Smooth muscle cell of the brain vasculature (primary cell): ENCODE measurements at places on chromosomes 4 and X.

DNA sequence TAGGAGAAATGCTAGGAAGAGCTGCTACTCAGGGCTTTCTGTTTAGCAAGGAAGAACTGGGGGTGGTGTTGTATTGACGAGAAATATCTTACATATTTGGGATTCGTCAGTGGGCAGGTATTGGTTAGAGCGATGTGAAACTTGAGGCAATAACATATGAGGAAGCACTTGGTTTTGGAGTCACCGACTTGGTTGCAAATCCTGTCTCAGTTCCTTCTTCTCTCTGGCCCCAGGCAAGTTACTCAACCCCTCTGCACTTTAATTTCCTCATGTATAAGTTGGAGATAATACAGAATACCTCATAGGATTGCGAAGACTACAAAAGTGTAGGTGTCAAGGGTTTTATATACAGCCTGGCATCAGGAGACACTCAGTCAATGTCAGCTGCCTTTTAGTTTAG lies 34.1 kb downstream of the GPAT3 start:
- no peak for DNase-seq

- DNase-seq: no peak
These were observed 118.7 kb downstream of the FAT4 start for GRCh38 chr4:125433453-125433852.

GRCh38 chrX:38276089-38276488 lies 51.2 kb downstream of the RPGR start:
- DNase-seq: no peak

DNA sequence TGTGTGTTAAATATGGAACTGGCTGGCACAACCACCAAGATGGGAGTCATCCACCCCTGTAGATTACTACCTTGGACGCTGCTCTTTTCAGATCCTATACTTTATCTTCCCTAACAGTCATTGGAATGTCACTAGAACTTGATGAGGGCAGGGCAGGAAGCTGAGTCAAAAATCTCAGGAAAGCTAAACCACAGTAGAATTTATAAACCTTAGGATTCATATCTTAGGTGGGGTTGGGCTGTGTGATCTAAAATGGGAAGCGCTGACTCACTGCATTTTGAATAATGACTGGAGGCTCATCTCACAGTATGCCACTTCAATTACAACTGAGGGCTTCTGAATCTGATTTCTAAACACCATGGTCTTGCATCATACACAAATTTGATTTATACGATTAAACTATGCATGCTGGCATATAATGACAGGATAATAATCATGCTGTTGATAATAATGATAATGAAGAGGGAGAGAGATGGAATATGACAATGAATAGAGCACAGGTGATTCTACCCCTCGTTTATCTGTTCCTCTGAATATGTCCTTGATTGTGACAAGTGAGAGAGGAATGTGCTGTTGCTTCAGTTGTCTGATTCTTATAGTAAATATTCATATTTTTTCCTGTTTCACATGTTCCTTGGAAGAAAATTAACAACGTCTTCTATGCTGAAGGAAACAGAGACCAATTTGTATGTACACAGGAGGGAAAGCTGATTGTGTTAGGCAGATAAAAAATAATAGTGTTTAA lies 270.3 kb upstream of the HS3ST1 start:
- no peak for DNase-seq

DNA sequence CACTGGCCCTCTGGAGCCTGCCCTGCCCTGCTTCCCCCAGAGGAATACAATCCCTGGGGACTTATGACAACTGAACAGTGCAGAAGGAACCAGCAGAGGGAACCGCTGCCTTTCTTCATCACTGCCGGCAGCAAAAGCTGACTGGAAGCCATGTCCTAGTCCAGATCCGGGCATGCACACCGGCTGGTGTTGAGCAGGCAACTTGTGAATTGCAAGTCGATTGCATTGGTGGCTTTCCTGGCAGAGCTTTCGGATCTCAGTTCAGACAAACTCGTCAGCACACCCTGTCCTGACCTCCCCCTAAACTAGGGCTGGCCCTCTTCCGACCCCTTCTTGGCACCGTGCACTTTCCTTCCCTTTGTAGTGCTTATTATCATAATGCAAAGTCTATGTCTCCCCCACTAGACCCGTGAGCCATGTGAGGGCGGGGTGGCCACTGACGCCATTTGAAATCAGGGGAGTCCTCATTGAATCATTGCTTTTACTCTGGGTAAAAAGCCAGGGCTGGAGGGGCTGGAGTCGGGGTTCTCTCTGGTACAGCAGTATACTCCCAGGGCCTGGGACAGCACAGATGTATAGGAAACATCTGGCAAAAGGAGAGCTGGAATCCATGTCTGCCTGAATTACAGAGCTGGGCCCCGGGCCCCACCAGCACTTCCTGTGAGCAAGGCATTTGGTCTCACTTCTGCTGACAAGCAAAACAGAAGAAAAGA lies 1.8 kb downstream of the ARHGAP4 start:
- DNase-seq: no peak

- DNase-seq: no peak
These were observed 81.2 kb downstream of the SHISA3 start for GRCh38 chr4:42478509-42478908.

- DNase-seq: no peak
These were observed 22.3 kb downstream of the GRIA2 start for GRCh38 chr4:157242871-157243270.

DNA sequence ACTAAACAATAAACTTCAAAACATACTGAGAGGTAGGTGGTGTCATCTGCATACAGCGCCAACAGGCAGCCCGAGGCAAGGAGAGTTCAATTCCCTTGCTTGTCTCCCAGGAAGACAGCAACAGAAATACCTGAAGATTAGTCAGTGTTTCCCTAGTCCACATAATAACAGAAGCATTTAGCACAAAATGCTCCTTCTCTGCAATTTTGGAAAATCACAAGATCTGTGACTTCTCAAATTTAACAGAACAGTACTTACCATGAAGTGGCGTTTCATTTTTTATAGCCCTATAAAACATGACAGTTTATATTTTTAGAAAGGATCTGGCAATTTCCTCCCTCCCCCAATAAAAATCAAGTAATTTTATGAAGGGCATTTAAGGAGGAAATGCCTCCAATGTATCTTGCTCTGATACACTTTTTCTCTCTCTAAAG lies 67.1 kb upstream of the MYOZ2 start:
- no peak for DNase-seq

DNA sequence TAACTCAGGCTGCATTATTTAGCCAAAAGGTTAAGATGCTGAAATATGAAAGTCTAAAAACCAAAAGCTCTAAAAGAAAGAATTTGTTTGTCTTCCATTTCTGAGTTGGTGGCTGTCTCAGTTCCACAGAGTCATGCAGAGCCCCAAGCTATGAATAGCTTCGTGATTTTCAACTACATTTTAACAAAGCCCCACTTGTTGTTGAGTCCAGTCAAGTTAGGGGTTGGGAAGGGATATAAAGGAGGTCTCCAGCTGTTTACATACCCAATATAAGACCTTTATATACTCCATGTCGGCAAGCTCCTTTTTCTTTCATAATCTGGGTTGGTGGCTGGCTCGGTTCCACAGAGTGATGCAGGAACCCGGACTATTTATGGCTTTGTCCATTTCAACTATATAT lies 924.6 kb upstream of the PRKX start:
- no peak for DNase-seq
